ENCODE measurements at places on chromosomes 13 and 19.
A peak's percentile ranks its signal among the peaks of the same experiment; 100 is the strongest.

- no peak for DNase-seq
Measured at GRCh38 chr19:17406046-17406886, 836 bp upstream of the BST2 start.

- DNase-seq, result no peak
Measured at GRCh38 chr19:31073485-31074198, 275.6 kb downstream of the TSHZ3 start.

GRCh38 chr19:46521241-46521868, 25.7 kb upstream of the PNMA8B start:
- DNase-seq, result no peak

- no peak for DNase-seq
Measured at GRCh38 chr13:114038900-114039299, 65.0 kb upstream of the C13orf46 start.

- no peak for DNase-seq
Measured at GRCh38 chr13:92317066-92317465, 909.5 kb upstream of the GPC6 start.

DNA sequence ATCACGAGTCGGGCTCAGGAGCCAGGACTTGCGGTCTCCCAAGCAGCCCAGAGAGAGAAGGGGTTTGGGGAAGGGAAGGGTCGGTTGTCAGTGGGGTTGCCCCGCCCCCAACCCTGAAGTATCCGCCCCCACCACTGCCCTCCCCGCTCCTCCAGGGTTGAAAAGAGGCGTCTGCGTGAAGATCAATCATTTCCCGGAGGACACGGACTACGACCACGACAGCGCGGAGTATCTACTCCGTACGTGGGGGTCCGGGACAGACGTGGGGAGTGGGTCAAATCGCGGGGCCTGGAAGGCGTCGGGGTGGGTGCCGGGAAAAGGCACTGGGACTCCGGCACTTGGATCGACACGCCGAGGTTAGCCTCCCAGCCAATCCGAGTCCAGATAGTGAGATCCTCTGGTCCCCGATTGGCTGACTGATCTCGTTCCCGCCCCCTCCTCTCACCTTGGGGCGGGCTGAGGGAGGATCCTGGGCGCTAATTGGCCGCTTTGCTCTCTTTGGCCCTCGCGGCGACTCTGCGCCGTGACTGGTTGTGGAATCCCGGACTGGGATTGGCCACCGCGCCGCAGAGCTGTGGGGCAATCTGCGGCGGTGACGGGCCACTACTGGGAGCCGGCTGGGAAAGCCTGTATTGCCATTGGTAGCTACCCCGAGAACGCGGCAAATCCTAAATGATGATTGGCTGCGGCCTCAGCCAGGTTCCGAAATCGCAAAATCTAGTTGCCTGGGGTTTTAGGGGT, 13.3 kb upstream of the CACNG6 start:
- DNase-seq, result no peak

- peak; percentile 50 for DNase-seq
Measured at GRCh38 chr19:3284759-3285646, 60.5 kb downstream of the CELF5 start.

DNA sequence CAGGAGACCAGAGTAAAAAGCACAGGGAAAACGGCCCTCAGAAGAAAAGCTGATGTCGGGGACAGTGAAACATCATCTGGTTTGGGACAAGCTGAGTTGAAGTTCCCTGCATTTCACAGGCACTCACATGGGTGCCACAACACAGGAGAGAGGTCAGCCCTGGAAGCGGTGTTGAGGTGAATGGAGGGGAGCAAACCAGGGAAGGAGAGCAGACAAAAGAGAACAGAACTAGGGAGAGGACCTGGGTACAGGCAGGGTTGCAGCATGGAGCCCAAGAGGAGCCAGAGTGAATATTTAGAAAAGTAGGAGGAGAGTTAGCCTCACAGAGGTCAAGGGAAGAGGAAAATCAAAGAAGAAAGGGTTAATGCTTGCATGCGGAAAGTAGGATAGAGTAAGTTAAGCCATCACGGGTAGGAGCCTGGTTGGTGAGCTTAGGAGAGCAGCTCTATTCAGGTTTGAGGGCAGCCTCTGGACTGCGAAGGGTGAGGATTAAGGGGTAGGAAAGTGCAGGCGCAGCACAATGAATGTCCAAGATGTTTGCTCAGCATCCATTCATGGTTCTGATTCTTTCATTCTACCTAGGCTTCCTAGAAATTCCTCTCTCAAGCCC, 15.5 kb downstream of the FAM216B start:
- DNase-seq, result no peak

DNA sequence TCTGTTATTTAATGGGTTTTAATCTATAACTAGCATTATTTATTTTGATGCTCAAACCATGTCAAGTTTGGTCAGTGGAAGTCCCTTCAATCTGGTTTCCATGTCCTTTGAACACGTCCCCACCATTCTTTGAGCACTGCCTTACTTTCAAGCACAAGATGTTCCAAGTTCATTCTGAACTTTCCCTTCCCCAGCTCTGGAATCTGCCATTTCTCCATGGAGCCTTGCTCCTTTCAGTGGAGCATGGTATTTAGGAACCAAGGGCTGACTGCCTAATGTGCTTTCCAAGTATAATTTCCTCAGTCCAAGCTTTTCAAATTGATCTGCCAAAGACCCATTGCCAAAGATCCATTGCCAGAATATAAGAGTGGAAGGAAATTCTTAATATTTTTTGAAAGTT, 1.1 kb upstream of the ZNF546 start:
- DNase-seq, result no peak

DNA sequence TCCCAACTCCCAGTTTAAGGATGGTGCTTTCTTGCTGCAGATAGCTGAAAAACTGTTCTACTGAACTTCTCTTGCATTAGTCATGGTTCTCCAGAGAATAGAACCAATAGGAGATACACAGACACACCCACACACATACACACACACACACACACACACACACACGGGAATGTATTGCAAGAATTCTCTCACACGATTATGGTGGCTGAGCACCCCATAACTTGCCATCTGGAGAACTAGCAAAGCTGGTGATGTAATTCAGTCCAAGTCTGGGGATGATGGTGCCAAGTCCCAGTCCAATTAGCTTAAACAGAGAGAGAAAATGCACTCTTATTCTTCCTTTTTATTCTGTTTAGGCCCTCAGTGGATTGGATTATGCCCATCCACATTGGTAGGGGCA, 643.9 kb downstream of the DIAPH3 start:
- no peak for DNase-seq

DNA sequence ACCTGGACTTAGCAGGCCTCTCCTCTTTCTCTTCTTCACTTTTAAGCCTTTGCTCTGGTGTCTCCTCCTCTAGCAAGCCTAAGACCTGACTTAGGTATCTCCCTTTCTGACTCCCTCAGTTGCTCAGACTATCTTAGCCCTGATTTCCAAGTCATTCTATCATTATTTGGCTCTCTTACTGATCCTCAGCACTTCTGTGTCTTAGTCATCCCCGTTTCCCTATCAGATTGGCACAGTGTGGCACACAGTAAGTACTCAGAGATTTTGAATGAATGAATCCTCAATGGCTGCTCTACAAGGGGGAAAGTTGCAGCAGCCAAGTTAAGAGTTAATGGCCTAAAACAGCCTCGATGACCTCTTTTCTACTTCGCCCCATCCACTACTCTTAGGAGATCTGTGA, 8.2 kb downstream of the KCTD12 start:
- no peak for DNase-seq

DNA sequence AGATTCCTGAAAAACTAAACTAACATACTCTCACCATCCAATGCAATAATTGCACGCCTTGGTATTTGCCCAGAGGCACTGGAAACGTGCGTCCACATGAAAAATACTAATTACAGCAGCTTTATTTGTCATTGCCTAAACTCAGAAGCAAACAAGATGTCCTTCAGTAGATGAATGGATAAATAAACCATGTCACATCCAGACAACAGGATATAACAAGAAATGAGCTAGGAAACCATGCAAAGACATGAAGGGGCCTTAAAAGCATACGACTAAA, 25.0 kb downstream of the ELL start:
- DNase-seq, result no peak

GRCh38 chr13:39586151-39586550, 16.8 kb downstream of the LHFPL6 start:
- no peak for DNase-seq

DNA sequence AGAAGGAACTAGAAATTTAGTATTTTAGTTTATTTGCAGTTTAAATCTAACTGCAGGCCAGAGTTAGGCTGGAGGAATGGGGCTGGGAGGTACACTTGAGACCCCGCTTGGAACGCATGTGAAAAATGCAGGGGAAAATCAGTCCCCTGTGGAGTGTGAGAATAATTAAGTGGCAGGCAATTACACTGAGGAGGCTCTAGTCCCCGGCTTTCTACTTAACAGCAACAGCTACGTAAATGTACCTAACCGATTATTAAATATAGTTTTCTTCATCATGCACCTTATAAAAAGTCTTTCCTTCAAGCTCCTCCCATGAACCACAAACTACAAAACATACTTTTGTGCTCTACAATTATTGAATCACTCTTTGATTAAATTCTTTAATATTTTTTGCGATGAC, 804 bp downstream of the ZNF708 start:
- no peak for DNase-seq

DNA sequence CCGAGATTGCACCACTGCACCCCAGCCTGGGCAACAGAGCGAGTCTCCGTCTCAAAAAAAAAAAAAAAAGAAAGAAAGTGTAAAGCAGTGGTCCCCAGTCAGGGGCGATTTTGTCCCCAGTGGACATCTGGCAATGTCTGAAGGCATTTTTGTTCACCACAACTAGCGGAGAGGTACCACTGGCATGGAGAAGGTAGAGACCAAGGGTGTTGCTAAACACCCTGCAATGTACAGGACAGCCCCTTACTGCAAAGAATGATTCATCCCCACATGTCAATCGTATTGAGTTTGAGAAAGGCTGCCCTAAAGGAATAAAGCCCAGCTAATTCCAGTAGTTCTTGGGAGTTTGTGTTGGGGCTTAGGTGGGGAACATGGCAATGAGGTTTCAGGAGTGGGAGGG, 38.7 kb downstream of the CYP4F2 start:
- no peak for DNase-seq
